ENCODE measurements at places on chromosomes 13 and 19.

- no peak for DNase-seq
These were observed 557.1 kb downstream of the DACH1 start for GRCh38 chr13:71309905-71310304.

DNA sequence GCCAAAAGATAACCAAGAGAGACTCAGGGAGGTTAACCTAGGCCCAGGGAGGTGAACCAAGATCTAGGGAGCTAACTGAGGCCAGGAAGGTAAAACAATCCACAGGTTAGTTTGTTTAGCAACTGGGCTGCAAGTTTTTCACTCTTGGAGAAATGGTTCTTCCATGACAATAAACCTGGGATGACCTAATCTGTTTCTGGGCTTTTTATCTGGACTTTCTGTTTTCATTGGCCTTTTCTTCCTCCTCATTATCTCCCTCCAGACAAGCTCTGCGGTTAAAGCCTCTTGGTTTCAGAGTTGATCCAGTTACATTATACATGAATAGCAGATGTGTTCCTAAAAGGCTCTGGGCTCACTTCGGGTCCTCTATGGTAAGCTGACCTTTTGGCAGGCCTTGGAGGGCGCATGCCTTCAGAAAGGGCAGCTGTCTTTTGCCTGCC, 44.2 kb downstream of the PCDH8 start:
- DNase-seq, result no peak

GRCh38 chr19:19067276-19068072, 3.7 kb downstream of the SLC25A42 start:
- no peak for DNase-seq

DNA sequence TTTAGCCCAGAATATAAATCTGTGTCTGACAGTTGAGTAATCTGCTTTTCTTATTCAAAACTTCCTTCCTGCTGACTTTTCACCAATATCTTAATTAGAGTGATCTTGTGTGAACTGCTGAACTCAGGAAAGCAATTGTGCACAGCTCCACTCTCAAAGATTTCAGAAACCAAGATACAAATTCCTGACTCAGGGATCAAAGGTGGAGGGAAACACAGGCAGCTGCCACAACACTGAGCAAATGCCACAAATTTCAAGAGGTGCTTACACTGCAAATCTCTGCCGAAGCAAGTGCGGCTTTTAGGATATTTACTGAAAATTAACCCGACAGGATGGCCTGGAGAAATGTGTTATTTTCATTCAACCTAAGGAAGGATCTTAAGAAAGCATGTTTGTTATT, 111.4 kb downstream of the STOML3 start:
- no peak for DNase-seq

Data from HT1080 (cell line).